ENCODE measurements at places on chromosomes 12 and 14. TPM values are rescaled to one million over a fixed set of nuclear protein-coding genes. Genes with fewer than 3 reads are reported as not detected.

Gene DEGS2
- total RNA-seq = 0.18 TPM

Gene GPR132
- 0.59 TPM for total RNA-seq

DNA sequence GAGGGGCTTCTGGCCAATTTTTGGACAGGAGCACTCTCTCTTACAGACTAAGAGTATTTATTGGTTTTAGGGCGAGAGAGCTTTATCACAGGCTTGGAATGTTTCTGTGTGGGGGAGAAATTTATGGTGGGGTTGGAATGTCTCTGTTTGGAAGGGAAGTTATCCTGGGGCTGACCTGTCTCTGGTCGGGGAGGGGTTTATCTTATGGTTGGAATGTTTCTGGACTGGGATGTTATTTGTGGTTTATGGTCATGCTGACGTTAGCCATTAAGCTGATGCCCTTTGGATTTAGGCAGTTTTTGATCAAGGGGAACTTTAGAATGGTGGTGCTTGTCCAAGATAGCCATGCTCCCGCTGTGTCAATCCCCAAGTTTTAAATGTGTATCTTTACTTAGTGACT is 614.8 kb downstream of the DIO2 start:
- H3K4me1 ChIP-seq = no peaks in the 10 kb centered on the region
- H3K27ac ChIP-seq = no peak overlapping the region

Gene LRTM2
- total RNA-seq = 0.29 TPM

GRCh38 chr12:131155131-131155530 is 201.4 kb downstream of the ADGRD1 start:
- H3K27me3 ChIP-seq = no peaks in the 10 kb centered on the region
- no peaks in the 10 kb centered on the region for H3K36me3 ChIP-seq
- no peak overlapping the region for H3K27ac ChIP-seq
- no peaks in the 10 kb centered on the region for H3K4me1 ChIP-seq
- no peak for DNase-seq

DNA sequence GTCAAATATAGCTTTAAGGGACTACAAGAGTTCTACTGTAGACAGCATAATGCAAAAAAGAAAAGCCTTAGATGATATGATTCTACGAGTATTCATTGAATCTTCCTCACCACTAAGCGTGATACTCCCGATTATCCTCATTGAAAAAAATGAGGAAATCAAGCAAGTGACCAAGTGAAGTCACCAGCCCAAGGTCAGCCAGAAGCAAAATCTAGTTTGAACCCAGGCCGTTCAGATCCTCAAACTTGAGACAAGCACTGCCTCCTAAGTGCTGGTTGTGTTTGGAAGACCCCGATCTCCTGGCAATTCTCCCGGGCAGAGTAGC is 845 bp downstream of the GIT2 start:
- H3K4me1 ChIP-seq = no peaks in the 10 kb centered on the region
- no peak for DNase-seq
- peak overlapping the region; percentile 91 for H3K4me3 ChIP-seq
- no peaks in the 10 kb centered on the region for H3K27me3 ChIP-seq
- peaks cover 14% of the 10 kb centered on the region for H3K36me3 ChIP-seq

- H3K36me3 ChIP-seq = no peaks in the 10 kb centered on the region
- no peaks in the 10 kb centered on the region for H3K4me1 ChIP-seq
- DNase-seq = no peak
- H3K27ac ChIP-seq = no peak overlapping the region
- H3K4me3 ChIP-seq = no peak overlapping the region
Observed at GRCh38 chr12:58364389-58365086, 423.2 kb downstream of the ATP23 start.

Gene PEX5
- total RNA-seq = 73.5 TPM

DNA sequence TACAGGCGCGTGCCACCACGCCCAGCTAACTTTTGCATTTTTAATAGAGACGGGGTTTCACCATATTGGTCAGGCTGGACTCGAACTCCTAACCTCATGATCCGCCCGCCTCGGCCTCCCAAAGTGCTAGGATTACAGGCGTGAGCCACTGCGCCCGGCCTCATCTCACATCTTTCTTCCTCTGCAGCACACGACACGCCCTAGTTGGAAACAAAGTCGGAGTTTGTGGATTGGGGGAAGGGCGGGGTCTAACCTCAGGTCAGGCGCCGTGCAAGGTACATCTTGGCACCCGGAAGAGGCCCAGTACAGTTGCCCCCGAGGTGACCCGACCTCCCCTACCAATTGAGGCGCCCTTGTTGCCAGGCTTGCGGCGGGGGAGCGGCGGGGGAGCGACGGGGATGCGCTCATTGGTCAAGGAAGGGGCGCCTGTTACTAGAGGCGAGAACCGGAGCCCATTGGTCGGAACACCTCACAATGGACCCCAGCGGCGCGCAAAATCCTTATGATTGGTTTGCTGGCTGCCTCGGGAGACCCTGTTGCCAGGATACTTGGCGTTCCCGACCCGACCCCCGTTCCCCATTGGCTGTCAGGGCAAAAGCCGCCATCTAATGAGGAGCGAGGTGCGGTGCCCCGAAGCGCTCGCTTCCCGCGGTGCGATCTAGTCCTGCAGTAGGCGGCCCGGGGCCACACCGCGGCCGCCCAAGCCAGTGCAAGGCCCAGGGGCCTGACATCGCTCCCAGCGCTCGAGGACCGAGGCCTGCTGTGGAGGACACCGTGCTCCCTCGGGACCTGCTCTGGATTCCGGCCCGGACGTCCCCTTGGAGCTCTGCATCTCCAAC is at the start of gene REC8:
TSS of gene REC8 (plus strand) at position 659 of the 839 bp plus-strand sequence. CDS start 473 bp downstream, outside the sequence.
- no peaks in the 10 kb centered on the region for H3K4me1 ChIP-seq
- peaks cover 1% of the 10 kb centered on the region for H3K36me3 ChIP-seq
- H3K4me3 ChIP-seq = peak within 1 kb of the TSS; percentile 85
- peak within 1 kb of the TSS; percentile 60 for H3K27ac ChIP-seq
- no peaks in the 10 kb centered on the region for H3K27me3 ChIP-seq

- no peaks in the 10 kb centered on the region for H3K4me1 ChIP-seq
- no peak overlapping the region for H3K4me3 ChIP-seq
- peaks cover 16% of the 10 kb centered on the region for H3K27me3 ChIP-seq
- H3K27ac ChIP-seq = no peak overlapping the region
- no peaks in the 10 kb centered on the region for H3K36me3 ChIP-seq
- no peak for DNase-seq
Observed at GRCh38 chr12:6313326-6313940, 3.0 kb downstream of the PLEKHG6 start.

GRCh38 chr12:128387811-128388422 is 120.9 kb downstream of the TMEM132C start:
- H3K4me1 ChIP-seq = peaks cover 3% of the 10 kb centered on the region
- peak; percentile 98 for DNase-seq
- H3K27ac ChIP-seq = no peak overlapping the region
- H3K27me3 ChIP-seq = peaks cover 55% of the 10 kb centered on the region
- no peaks in the 10 kb centered on the region for H3K36me3 ChIP-seq

Gene VSIG10
- total RNA-seq = 44.2 TPM

Gene VWF
- 280 TPM for total RNA-seq

Gene DIO3
- total RNA-seq = 60.5 TPM

DNA sequence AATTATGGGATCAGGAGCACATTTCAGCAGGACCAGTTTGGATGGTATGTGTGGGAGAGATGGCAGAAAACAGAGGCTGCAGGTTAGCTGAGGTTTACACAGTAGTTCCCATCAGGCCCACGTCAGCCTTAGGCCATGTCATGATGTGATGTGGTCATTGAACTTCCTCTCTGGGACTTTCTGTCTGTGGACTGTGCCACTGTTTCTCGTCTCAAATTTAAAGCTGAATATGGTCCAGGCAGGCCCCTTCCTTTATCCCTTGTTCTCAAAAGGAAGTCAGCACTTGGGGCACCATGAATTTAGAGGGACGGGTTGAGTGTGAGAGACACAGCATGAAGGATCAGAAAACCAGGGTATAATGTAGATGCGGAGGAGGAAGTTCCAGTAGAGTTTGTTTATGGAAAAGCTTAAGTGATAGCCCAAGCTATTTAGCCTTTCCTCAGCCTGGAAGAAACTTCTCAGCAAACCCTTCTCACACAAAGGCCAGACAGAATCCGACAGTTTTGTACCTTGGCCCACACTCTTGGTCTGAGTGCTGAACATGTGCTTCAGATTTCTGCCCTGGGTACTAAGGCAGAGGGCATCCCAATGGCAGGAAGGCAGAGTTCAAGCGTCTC is 3.6 kb upstream of the IGFBP6 start:
- DNase-seq = peak; percentile 56
- H3K27ac ChIP-seq = no peak overlapping the region
- no peaks in the 10 kb centered on the region for H3K36me3 ChIP-seq
- H3K27me3 ChIP-seq = peaks cover 38% of the 10 kb centered on the region
- peaks cover 11% of the 10 kb centered on the region for H3K4me1 ChIP-seq

- no peaks in the 10 kb centered on the region for H3K36me3 ChIP-seq
- H3K4me1 ChIP-seq = peaks cover 12% of the 10 kb centered on the region
- no peaks in the 10 kb centered on the region for H3K27me3 ChIP-seq
- no peak overlapping the region for H3K27ac ChIP-seq
- no peak overlapping the region for H3K4me3 ChIP-seq
Observed at GRCh38 chr12:120267736-120268135, 2.2 kb upstream of the PXN start.

Gene PRH2
- total RNA-seq = 1.2 TPM

Gene TIGAR
- total RNA-seq = 37.6 TPM

DNA sequence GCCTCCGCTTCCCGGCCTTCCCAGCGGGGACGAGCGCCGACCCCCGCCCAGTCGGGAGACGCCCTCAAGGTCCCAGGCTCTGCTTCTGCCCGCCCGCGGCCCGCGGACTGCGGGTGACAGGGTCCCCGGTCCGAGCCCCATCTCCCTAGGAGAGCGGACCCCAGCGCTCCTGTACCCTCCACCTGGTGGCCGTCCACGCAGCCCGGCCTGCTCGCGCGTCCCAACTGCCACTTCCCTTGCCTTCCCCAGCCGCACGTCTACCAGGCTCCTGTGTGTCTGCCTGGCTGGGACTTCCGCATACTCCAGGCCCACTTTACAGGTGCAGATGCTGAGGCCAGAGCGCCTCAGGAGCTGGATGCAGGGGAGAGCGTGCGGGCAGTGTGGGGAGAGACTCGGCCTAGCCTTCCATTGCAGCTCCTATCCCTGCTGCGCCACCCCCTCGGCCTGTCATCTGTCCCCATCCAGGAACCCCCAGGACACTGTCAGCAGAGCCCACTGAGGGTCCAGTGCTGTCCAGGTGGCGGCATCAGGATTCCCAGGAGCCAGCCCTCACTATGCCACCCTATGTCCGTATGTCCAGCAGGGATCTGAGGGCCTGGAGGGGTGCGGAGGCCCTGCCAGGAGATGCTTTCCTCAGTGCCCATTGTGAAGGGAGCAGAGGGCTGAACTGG is 8.0 kb upstream of the ANKRD9 start:
- peak; percentile 76 for DNase-seq
- no peaks in the 10 kb centered on the region for H3K4me1 ChIP-seq
- H3K27ac ChIP-seq = no peak overlapping the region
- peak overlapping the region; percentile 76 for H3K4me3 ChIP-seq

DNA sequence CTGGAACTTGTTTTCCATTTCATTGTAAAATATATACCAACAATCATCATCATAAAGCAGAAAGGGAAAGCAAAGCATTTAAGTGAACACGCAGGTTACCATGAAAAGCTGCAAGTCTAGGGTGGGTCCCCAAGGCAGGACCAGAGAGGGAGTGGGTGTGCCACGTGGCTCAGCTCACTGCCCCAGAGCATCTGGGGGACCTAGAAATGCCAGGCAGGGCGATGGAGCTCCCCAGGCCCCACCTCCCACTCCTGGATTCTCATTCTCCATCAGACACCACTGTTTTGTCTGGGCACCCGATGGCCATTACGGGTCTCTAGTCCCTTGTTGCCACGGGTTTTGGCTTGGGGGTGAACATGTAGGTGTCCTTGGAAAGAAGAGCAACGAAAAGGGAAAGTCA is 34.7 kb downstream of the BCL11B start:
- DNase-seq = no peak
- no peak overlapping the region for H3K4me3 ChIP-seq
- H3K27me3 ChIP-seq = no peaks in the 10 kb centered on the region
- peaks cover 12% of the 10 kb centered on the region for H3K4me1 ChIP-seq

GRCh38 chr14:91019673-91020072 is 40.8 kb downstream of the RPS6KA5 start:
- no peaks in the 10 kb centered on the region for H3K27me3 ChIP-seq
- no peak for DNase-seq
- H3K36me3 ChIP-seq = no peaks in the 10 kb centered on the region
- no peak overlapping the region for H3K4me3 ChIP-seq
- H3K27ac ChIP-seq = no peak overlapping the region

- H3K27me3 ChIP-seq = no peaks in the 10 kb centered on the region
- no peaks in the 10 kb centered on the region for H3K4me1 ChIP-seq
- no peak for DNase-seq
- peaks cover 74% of the 10 kb centered on the region for H3K36me3 ChIP-seq
Observed at GRCh38 chr14:34857689-34858449, 17.3 kb downstream of the BAZ1A start.

DNA sequence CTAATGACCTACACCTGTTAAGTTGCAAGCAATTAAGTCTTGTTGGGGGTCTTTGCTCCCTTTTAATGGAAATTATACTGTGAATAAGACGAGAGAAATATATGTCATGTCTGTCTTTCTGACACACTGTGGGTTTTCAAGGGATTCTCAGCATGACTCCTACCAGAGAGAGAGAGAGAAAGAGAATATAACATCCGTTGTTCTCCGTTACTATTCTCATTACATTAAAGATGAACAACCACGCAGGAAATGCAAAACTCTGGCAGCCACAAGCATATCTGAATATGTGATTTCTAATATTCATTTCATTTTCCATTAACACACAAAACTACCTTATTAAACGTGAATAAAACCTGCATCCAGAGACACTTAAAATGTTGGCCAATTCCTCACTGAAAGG is 67.3 kb upstream of the EGLN3 start:
- H3K27me3 ChIP-seq = peaks cover 41% of the 10 kb centered on the region
- DNase-seq = no peak
- H3K27ac ChIP-seq = no peak overlapping the region
- no peaks in the 10 kb centered on the region for H3K4me1 ChIP-seq
- no peak overlapping the region for H3K4me3 ChIP-seq

Gene MYO1A
- total RNA-seq = 1.4 TPM

DNA sequence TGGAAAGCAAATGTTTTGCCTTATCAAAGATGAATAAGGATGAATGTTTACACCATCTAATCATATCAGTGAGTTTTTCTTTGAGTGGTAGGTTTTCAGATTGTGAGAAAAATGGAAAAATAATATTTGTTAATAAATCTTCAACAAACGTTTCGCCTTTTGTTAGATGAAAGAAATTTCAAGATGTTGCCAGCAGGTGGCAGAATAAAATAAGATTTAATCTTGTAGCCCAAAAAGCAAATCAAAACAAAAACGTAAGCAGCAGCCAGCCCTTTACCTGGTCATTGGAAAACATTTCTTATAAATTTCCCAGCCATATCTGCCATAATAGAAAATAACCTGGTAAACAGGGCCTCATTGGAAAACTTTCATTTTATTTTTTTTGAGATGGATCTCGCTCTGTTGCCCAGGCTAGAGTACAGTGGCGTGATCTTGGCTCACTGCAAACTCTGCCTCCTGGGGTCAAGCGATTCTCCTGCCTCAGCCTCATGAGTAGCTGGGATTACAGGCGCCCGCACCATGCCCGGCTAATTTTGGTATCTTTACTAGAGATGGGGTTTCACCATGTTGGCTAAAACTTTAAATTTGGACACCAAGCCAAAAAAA is 15.4 kb upstream of the TMEM120B start:
- H3K36me3 ChIP-seq = no peaks in the 10 kb centered on the region
- no peak overlapping the region for H3K27ac ChIP-seq
- DNase-seq = peak; percentile 42
- H3K27me3 ChIP-seq = no peaks in the 10 kb centered on the region
- H3K4me1 ChIP-seq = no peaks in the 10 kb centered on the region
- no peak overlapping the region for H3K4me3 ChIP-seq

All from endodermal cell (in vitro differentiated cells).